CD4-positive, alpha-beta T cell treated with Interleukin-10 for 1 hour (primary cell): ENCODE measurements at places on chromosomes 5 and 9.

DNA sequence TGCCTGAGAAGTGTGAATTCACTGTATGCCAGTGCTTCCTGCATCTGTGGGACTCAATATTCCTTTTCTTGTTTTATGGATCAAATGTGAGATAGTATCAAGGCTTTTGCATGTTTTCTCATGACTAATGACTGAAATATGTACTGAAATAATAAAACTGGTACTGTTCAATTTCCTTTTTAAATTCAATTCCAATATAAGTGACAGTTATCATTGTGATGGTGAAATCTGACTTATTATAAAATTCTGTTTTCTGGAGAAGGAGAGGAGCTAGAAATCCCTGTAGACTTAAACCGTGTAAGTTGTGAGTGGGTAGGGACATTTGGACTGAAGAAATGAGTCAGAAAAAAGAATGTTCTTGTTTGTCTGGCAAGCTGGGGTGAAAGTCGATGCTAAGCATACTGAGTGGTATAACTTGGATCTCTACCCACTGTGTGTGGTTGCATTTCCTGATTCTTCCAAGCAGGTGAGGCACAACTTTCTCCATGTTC is 245.2 kb downstream of the EFNA5 start:
- DNase-seq: no peak

DNA sequence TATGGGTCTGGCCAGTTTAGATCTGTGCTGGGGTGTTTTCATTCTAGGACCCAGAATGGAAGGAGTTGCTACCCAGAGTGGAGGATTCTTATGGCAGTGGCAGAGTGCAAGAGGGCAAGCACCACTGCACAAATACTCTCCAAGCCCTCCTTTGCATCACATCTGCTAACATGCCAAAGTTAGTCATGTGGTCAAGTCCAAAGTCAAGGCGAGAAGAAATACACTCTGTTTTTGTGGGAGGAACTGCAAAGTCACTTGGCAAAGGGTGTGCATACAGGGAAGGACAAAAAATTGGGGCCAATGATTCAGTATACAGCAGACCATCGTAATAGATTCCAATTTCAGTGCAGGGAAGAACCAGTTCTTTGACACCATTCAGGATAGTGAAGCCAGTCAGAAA is 43.9 kb upstream of the HMGCS1 start:
- DNase-seq: no peak

DNA sequence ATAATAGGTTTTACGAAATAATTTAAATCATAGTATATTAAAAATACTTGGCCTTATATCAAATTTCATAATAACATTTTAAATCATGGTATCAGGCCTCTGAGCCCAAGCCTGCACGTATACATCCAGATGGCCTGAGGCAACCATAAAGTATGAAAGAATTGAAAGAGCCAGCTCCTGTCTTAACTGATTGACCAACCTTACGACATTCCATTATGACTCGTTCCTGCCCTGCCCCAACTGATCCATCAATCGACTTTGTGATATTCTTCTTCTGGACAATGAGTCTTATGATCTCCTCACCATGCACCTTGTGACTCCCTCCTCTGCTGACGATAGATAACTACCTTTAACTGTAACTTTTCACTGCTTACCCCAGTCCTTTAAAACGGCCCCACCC is 545.0 kb downstream of the MTRR start:
- no peak for DNase-seq

GRCh38 chr9:123695386-123695785 is 234.5 kb downstream of the DENND1A start:
- no peak for DNase-seq

DNA sequence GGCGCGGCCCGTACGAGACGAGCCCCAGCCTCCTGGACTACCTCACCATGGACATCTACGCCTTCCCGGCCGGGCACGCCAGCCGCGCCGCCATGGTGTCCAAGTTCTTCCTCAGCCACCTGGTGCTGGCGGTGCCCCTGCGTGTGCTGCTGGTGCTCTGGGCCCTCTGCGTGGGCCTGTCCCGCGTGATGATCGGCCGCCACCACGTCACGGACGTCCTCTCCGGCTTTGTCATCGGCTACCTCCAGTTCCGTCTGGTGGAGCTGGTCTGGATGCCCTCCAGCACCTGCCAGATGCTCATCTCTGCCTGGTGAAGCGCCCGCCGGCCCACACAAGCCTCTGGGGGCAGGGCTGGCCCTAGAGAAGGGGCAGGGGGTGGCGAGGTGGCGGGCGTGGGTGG is 18.5 kb downstream of the PLPP7 start:
- no peak for DNase-seq

DNA sequence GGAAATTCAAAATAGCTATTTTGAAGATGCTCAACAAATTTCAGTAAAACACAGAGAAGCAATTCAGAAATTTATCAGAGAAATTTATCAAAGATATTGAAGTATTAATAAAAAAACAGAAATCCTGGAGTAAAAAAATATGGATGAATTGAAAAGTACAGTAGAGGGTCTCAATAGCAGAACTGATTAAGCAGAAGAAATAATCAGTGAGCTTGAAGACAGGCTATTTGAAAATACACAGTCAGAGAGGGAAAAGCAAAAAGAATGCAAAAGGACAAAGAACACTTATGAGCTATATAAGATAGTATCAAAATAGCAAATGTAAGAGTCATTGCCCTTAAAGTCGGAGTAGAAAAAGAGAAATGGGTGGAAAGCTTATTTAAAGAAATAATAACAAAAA is 107.9 kb upstream of the PPP2R2B start:
- no peak for DNase-seq

GRCh38 chr5:14702238-14702839 is 37.8 kb downstream of the OTULIN start:
- no peak for DNase-seq

DNA sequence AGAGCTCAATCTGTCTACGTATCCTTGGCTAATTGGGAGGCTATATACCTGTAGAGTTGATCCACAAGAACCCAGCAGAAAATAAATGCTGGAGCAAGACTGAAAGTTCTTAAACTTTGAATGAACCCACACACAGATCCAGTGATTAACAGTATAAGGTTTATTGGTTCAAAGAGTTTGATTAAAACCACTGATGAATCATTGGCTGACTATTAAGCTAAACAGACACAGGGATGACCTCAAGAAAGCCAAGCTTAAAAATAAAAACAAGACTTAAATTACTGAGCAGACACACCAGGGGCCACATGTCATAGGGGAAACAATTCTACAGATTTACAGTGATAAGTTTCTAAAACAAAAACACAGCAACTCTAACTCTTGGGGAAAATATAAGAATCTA is 163.6 kb downstream of the SPATA31D1 start:
- DNase-seq: no peak

GRCh38 chr5:164784230-164784629 is 1278.8 kb downstream of the MAT2B start:
- no peak for DNase-seq

- no peak for DNase-seq
Measured at GRCh38 chr9:79257790-79258351, 313.9 kb upstream of the TLE4 start.

GRCh38 chr9:136348691-136349090 is 14.9 kb downstream of the DNLZ start:
- DNase-seq: no peak

- no peak for DNase-seq
Measured at GRCh38 chr9:74736646-74737045, 151.1 kb downstream of the TRPM6 start.

DNA sequence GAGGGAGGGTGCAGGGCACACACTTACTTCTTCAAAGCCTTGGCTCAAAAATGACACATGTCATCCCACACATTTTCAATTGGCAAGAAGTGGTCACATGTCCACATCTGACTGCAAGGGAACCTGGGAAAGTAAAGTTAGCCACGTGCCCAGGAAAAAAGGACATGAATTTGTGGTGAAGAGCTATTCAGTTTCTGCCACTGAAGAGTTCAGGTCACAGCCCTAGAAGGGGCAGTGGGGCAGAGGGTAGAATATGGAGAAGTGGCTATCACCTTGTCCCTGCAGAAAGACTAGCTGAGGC is 1.9 kb upstream of the RGS14 start:
- DNase-seq: no peak

- DNase-seq: no peak
Measured at GRCh38 chr5:177087398-177088005, 787 bp downstream of the FGFR4 start.

GRCh38 chr5:142821733-142822487 is 51.7 kb downstream of the ARHGAP26 start:
- DNase-seq: no peak

DNA sequence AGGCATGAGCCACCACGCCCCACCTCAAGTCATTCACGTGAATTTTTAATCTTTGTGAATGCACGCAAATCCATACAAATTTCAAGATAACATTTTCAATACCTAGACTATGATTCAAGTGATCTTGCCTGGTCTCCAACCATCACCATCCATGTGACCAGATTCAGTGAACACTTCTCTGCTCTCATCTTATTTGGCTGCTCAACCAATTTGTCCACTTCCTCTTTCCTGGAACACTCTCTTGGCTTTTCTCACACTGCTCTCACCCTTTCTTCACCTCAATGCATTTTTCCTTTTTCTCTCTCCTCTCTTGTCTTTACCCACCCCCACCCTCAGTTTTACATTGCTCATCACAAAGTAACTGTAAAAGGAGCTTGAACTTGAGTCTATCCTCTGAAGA is 354.7 kb upstream of the KIF2A start:
- no peak for DNase-seq

DNA sequence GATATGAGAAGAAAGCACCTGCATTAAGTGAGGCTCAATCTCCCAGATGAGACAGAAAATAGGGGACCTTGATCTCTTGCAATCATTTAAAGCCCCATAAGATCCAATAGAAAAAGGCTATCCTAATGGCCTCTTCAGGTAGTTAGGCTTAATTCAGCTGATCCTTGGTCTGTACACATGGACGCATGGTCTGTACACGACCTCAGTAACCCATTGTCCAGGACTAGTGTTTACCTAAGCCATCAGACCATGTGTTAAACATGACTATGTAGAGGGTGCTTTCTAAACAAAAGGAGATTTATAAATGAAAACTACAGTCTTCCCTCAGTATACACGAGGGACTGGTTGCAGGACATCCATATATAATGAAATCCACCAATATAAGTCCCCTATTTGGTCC is 7.5 kb downstream of the MARCHF3 start:
- no peak for DNase-seq

DNA sequence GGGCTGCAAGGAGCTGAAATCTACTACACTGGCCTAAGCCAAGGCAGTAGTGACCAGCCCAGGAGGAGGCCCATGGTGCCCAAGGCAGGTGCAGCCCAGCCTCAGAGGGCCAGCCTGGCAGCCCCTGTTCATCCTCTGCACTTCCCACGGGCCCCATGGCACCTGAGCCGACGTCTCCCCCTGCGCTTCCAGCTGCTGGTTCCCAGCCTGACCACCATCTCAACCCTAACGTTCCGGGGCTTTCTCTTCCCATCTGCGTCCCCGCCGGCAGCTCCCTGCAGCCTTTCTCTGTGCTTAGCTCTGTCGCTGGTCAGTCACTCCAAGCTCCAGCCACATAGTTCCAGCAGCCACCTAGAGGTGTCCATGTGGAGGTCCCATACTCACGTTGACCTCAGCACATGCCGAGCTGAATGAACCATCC is 105.5 kb upstream of the LMX1B start:
- DNase-seq: no peak

GRCh38 chr5:71582945-71583584 is 4.1 kb upstream of the MCCC2 start:
- no peak for DNase-seq

DNA sequence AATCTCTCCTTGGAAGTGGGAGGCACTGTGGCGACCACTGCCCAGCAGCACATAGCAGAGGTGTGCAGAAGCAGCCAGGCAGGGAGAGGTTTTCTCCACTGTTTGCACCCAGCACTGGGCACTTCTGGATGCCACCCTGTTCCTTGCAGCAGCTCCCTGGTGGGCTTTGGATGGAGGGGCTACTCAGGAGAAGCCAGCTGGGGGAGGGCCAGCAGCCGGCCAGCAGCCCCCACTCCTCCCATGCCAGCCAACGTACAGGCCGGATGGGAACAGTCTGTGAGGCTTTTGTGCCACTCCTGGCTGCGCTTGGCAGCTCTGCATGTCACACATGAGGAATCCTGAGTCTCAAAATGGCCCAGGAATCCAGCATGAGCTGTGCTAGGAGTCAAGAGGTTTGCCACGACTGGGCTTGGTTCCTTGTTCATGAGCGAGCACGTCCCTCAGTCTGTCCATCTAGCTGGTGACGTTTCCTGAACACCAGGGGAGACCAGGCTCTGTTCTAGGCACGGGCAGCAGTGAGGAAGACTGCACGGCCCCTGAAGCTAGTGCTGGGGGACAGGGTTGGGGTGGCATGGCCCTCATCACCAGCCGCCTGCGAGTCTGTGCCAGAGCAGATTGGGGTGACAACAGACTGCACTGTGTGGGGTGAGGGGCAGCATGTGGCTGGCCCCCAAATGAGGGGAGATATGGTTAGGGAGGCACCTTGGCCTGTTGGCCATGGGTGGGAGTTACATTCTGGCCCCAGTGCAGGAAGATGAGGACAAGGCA is 10.1 kb downstream of the PHF2 start:
- no peak for DNase-seq

GRCh38 chr9:4614627-4615026 is 47.5 kb upstream of the PLPP6 start:
- no peak for DNase-seq

- DNase-seq: no peak
Measured at GRCh38 chr5:100709771-100710170, 174.6 kb downstream of the FAM174A start.

DNA sequence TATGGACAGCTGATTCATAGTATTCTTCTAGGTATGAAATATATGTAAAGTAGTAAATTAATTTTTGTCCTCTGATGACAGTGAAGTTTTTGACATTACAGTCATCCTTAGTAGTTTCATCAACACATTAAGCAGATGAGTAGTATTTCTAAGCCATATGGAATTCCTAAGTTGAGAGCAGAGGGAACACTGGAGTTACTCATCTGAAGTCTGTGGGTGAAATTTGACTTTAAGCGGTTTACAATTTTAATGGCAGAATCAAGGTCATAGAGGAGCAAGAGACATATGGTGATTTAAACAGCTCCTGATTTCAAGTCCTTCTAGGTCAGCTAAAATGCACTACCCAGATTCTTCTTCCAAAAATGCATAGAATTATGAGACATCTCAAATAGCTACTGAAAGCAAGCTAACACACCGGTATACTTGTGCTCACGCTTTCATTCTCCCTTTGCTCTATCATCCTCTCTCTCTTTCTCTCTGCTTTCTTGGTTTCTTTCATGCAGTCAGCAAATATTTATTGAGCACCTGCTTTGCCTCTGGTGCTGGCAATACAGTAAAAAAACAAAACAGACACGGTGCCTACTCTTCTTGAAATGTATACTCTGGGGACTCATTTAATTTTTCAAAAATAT is 235.9 kb downstream of the FER start:
- no peak for DNase-seq

DNA sequence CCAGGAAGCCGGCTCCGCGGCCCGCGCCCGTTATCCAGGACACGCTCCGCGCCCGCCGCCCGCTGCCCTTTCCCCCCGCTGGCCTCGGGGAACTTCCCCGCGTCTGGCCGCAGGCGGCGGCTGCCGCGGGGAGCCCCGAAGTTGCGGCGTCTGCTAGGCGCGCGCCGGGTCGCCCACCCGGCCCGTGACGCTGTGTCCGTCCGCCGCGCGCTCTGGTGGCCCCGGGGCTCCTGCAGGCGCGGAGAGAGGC is 621 bp upstream of the GCNT4 start:
- DNase-seq: no peak

GRCh38 chr9:114049441-114050225 is 28.5 kb downstream of the AMBP start:
- DNase-seq: no peak
